ENCODE measurements at places on chromosomes 2 and 18.
A peak's percentile ranks its signal among the peaks of the same experiment; 100 is the strongest.

DNA sequence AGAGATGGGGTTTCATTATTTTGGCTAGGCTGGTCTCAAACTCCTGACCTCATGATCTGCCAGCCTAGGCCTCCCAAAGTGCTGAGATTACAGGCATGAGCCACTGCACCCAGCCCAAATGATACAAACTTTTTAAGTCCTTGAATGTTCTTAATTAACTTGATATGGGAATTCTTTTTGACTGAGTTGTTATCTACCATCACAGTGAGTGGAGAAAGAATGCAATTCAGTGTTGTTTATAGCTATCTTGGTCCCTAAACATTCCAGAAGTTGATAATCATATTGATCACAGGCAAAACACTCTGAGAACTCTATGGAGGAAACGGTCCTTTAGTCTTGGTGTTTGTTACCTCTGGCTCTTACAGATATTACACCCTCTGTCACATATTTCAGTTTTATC lies 1072.5 kb downstream of the SUCLG1 start:
- no peak for DNase-seq

- DNase-seq = no peak
Observed at GRCh38 chr2:85938456-85938855, 49.7 kb upstream of the ST3GAL5 start.

DNA sequence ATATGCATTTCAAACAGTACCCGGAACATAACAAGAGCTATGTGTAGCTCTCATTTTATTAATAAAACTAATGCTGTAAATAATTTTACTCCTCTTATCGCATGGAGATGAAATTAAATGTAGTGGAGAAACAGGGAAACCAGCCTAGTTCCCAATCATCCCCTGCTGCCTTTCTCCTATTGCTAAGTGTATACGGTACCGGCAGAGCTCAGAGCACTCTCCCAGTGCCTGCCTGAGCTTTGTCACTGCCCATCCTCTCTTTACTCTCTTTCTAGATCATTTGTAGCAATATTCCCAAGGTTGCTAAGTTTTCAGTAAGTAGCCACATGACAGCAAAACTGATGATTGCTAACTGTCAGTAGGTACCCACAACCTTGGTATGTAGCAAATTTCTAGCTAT lies 85.5 kb upstream of the ZSWIM2 start:
- DNase-seq = no peak

GRCh38 chr18:10928772-10929373 lies 220.5 kb downstream of the PIEZO2 start:
- DNase-seq = no peak

DNA sequence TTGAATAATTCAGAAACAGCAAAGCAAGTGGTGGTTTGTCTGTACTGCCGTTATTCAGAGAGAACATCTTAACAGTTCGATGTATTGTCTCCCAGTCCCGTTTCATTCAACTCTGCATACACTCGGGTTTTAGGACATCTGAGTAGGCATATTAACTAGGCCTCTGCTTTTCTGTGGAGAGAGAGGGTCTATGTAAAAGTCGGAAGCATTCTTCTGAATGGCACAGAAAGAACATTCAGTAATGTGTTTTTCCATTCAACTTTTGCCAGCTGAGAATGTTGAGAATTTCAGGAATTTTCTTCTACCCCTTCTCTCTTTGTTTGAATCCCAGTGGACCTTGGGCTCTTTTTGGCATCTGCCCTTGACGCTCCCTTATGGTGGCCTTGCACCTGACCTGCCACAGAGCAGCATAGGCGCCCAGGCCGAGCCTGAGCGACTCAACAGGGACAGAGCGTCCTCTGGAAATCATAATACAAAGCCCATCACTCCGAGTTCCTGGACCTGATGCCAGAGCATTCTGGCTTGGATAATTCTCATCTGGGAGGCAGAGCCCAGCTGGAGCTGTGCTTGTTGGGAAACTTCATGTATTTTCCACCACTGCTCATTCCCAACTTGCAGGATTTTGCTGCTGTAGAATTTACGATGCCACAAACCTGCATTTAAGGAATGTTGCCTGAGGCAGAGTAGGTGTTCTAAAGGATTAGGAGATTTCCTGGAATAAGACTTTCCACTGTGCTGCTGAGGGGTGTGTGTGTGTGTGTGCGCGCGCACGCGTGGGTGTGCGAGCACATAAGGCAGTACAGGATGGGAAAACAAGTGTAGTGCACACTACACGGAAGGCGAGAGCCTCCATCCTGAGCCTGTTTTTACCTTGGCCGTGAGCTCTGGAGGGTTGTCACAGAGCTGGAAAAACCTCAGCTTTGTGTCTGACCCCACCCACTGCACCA lies 77.2 kb upstream of the TXNDC2 start:
- peak; percentile 78 for DNase-seq

GRCh38 chr2:25483607-25484266 lies 142.0 kb upstream of the DNMT3A start:
- DNase-seq = no peak

DNA sequence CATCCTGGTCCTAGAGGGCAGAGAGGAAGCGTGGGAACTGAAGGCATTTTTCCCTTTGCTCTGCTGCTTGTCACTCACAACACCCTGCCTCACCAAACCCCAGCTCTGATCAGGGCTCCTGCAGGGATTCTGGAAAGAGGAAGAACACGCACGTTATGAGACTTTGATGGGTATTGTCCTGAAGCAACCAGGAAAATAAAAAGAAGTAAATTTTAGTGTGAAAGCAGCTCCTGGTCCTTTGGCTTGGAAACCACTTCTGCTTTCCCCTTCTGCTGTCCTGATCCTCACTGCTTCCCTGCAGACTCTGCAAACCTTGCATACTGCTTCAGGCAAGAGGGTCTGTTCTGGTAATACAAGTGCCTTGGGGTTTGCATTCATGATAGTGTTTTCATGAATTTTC lies 164.1 kb downstream of the SLC8A1 start:
- DNase-seq = peak; percentile 6

Data from ELF-1 (cell line).